Stimulated activated CD4-positive, alpha-beta T cell treated with anti-CD3 and anti-CD28 coated beads, Interleukin-1b, Interleukin-23, amount 100 ng/mL, for 48 hours (primary cell): ENCODE measurements at places on chromosomes 16 and 17.

DNA sequence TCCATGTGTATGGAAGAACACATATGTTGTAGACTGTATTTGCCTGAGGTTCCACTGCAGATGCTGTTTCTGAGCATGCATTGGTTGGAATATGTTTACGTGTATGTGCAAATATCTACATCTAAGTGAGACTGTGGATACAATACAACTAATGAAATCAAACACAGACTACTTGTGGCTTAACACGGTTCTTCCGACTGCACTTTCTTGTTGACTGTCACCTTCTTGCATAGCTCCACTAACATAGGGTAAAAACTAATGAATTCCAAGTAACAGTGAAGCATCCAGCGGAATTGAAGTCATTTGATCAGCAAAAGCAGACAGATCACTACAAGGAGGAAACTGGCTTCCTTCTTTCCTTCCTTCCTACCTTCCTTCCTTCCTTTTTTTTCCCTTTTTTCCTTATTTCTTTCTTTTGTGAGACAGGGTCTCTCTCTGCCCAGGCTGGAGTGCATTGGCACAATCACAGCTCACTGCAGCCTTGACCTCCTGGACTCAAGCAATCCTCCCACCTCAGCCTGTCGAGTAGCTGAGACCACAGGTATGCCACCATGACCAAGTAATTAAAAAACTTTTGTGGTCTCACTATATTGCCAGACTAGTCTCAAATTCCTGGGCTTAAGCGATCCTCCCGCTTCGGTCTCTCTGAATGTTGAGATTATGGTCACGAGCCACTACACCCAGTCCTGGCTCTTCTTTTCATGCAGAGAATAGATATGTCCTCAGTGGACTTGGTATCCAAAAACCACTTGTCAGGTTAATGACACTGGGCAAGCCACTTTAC, 22.0 kb upstream of the CCL1 start:
- DNase-seq: no peak

DNA sequence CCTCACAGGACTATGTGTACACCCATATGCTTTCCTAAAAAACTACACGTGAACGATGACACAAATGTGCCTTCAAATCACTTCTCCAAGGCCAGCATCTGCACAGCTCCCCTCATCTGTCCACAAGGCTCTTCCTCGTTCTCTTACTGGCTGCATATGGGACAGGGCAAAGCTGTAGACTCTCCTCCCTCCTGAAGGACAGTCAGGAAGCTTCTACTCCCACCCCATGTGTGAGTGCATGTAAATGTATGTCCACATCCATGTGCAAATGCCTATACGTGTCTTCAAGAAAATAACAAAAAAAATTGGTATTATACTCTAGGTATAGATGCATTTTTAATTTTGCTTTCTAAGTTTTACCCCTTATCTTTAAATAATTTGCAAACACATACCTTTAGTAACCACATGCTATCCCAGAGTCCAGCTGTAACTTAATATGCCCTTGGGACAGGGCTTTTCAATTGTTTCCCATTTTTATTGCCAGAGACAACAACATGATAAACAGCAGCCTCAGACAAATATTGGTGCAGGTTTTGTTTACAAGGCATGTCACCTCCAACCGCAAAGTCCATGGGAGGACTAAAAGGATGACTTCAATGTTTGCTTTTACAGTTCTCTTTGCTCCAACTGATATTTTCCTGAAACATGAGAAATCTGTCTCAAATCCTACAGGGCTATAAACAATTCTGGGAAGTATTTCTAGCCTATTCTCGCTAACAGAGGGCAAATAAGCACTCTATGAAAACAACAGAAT, 31.6 kb upstream of the FAAP100 start:
- no peak for DNase-seq

DNA sequence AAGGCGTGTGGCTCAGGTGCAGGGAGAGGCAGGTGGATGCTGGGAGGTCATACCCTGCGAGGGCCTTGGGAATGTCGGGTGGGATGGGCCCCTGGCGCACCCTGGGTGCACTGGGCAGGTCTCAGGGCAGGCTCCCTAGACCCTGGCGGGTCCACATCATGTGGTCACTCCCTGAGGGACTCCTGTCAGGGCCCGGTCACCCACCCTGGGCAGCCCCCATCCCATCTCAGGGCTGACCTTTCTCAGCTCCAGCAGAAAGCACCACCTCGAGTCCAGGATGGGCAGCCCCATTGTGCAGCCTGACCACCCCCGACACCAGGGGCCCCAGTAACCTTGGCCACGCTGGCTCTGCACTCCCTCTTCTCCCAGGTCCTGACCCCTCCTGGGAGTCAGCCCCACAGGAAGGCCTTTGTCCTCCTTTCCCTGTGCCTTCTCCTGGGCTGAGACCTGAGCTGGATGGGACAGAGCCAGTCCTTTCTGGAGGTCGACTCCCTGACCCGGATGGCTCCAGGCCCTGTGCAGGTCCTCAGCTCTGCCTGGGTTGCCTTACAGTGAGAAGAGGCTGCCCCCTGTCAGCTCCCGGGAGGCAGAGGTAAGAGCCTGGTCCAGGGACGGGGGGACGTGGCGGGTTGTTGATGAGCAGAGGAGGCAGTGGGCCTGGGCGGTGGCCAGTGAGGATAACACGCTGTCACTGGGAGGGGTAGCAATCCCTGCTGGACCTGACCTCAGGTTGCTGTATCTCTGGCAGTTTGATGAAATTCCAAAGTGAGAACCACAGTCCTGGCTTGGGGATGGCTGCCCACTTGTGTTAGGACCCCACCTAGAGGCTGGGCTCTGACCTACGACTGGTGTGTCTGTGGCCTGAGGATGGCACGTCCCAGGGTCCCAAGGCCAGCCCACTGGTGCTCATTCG, 77.9 kb downstream of the GOSR1 start:
- no peak for DNase-seq

DNA sequence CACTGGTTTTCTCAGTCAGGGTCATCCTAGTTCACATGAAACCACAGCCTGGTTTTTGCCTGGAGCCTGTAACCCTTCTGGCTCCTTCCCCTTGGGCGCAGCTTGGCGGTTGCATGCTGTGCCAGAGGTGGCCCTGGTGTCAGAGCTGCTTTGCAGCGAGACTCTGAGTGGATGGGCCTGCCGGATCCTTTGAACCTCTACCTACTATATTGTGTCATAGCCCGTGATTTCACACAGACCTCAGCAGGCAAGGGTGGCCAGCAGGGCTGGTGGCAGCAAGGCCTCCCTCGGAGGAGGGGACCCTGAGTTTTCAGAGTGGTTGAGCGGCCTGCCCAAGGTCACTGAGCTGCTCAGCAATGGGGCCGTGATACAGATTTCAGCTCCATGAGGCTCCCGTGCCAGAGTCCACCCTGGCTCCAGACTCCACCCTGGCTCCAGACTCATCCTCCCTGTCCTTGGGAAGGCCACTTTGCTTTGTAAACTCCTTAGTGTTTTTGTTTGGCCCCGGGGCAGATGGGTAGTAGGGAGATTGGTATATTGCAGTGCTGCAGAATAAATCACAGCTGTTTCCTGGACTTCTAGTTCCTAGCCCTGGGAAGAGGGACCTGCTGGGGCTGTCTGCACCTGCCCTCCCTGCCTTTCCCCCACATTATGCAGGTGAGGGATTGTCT, 9.7 kb downstream of the MPRIP start:
- no peak for DNase-seq

DNA sequence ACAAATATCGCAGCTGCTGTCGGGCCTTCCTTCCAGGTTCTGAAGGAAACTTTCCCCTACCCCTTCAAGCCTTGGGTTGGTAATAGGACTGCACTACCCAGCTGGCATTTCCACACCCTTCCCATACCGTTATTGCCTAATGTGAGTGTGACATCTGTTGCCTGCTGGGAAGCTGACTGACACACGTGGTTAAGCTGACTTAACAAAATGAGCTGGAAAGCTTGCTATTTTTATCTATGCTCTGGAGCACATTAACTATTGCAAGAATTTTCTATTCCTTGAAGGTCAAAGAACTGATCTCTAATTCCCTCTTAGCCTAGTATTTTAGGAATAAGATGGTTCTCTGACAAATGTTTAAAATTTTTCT, 79.5 kb downstream of the PMP22 start:
- DNase-seq: no peak

DNA sequence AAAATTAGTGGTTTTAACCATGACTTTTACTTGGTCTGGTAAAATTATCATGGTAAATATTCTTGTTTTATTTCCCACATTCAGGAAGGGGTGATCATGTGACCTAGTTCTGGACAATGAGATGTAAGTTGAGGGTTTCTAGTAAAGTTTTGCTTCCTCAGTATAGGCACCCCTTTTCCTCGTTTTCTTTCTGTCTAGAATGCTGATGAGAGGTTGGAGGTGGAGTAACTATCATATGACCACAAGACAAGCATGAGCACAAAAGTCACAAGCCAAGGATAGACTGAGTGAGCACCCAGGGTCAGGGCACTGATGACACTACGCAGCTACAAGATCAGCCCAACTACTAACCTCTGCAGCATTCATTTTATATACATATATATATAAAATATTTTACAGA, 53.9 kb downstream of the MYO1D start:
- no peak for DNase-seq

DNA sequence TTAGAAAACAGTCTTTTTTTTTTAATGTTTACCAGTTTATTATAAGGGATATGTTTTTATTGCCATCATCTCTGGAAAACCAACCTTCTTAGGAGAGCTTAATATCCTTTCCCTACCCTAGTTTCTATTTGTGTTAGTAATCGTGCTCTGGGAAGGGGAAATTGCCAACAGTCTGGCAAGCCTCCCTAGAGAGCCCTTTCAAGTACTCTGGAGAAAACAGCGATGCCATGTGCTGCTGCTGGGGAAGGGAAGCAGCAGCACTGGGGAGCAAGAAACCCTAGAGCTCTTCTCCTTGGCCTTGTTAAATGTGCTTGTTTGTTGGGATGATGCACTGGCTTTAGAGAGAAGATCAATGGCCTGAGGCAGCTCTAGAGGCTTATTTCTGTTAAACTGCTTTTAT, 10.3 kb downstream of the RETREG3 start:
- no peak for DNase-seq

GRCh38 chr17:77778636-77779489, 179.6 kb upstream of the TNRC6C start:
- DNase-seq: no peak

GRCh38 chr16:24477492-24477891, 61.9 kb upstream of the RBBP6 start:
- no peak for DNase-seq

- DNase-seq: no peak
These were observed 37.6 kb downstream of the NME2 start for GRCh38 chr17:51203838-51204237.

DNA sequence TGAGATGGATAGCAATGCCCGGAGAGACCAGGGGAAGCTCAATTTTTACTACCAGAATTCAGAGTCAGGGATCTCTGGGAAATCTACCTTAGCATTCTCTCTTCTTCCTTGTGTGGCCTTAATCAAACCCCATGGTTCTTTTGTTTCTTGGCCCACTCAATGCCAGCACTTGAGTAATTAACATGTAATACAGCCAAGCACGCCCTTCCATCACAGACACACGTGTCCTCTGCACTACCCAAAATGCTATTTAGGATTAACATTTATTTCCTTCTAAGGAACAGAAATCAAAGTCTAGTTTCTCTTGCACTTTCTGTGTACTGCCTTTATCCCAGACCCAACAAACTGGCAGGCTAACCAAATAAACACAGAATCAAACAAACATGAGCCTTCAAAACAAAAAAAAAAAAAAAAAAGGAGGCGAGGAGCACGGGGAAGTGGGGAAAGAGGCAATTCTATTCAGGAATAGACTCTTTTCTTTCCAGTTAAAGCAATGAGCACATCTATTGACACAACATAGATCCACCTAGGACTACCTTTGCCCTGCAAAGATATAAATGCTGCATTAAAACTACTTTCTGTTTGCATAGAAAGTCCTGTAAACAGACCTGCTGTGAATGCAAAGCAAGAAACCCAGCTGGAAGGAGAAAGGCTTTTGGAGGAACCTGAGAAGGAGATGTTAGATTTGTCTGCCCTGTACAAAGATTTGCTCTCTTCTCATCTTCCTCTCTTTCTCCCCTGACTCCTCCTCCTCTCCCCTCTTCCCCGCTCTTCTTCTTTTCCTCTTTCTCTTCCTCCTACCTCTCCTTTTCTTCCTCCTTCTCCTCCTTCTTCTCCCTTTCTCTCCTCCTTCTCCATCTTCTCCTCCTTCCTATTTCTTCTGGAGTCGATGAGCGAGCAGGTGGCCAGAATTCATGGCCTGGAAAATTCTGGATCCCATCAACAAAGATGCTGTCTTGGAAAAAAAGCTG, 294.4 kb downstream of the NPIPA8 start:
- DNase-seq: no peak

GRCh38 chr17:63631062-63631461, 8.8 kb downstream of the MAP3K3 start:
- DNase-seq: no peak

GRCh38 chr17:73564843-73565242, 79.4 kb downstream of the SDK2 start:
- no peak for DNase-seq

DNA sequence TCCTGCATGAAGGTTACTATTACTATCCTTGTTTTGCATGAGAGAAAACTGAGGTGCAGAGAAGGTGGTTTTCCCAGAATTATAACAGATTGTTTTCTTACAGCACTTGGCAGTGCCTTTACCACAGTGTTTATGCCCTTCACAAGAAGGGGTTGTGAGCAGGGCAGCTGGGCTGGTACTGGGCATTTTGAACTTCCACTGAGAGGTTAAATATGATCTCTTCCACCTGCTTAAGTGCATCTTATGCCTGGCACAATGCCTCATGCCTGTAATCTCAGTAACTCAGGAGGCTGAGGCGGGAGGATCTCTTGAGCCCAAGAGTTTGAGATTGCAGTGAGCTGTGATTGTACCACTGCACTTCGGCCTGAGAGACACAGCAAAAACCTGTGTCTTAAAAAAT, 36.2 kb downstream of the NDE1 start:
- DNase-seq: no peak

- DNase-seq: no peak
These were observed 4.2 kb upstream of the CBX4 start for GRCh38 chr17:79843474-79843815.

DNA sequence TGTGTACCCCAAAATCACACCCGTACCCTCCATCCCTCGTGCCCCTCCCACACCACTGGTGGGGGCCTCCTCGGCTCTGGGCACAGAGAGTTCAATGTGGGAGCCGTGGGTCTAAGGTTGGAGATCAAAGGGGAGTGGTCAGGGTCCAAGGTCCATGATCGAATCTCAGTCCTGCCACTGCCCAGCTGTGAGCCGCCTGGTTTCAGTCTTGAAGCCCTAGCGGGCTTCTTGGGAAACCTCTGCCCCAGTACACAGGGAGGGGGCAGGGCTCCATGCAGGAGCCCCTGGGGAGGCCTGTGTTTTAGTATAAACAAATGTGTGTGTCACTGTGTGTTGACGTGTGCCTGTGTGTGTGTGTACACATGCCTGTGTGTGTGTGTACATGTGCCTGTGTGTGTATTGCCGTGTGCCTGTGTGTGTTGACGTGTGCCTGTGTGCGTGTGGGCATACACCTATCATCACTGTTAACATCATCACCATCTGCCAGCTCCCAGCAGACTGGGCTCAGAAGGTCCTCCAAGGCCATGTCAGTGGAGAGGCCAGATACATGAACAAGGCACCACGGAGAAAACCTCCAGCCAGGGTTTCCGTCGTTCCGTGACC, 26.5 kb upstream of the ZNF469 start:
- DNase-seq: no peak
